Heart left ventricle (tissue), 16 donors: ENCODE measurements at places on chromosomes 4 and X. TPM values are rescaled to one million over a fixed set of nuclear protein-coding genes. Genes with fewer than 3 reads are reported as not detected.

The GPR50 gene
- polyA plus RNA-seq: not detected

GRCh38 chr4:120432301-120432860 lies 365.7 kb upstream of the MAD2L1 start:
- no peak overlapping the region for H3K4me3 ChIP-seq
- no peak overlapping the region for H3K27ac ChIP-seq
- no peak for DNase-seq
- no peaks in the 10 kb centered on the region for H3K4me1 ChIP-seq

The MAGEC3 gene
- not detected for polyA plus RNA-seq

DNA sequence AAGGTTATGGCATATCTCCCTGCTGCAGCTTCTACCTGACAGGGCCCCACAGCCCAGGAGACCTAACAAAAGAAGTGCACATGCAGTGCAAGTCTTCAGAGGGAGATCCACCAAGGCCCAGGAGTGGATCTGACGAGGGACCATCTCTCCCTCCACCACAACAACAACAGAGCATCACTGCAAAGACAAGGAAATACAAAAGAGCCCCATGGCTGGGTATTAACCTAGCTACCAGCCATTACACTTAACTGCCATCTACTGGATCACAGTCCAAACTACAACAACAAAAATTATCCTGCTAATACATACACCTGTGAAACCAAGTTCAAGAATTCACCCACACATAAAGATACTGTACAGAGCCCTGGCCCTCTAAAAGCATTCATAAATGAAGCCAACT lies 280.2 kb upstream of the SLC7A11 start:
- H3K27ac ChIP-seq: no peak overlapping the region
- H3K27me3 ChIP-seq: no peaks in the 10 kb centered on the region
- no peak for DNase-seq
- H3K4me1 ChIP-seq: no peaks in the 10 kb centered on the region
- H3K4me3 ChIP-seq: no peak overlapping the region

- H3K36me3 ChIP-seq: no peaks in the 10 kb centered on the region
- no peaks in the 10 kb centered on the region for H3K27me3 ChIP-seq
- no peak overlapping the region for H3K27ac ChIP-seq
- no peak for DNase-seq
Measured at GRCh38 chr4:133668061-133668851, 519.2 kb downstream of the PCDH10 start.

DNA sequence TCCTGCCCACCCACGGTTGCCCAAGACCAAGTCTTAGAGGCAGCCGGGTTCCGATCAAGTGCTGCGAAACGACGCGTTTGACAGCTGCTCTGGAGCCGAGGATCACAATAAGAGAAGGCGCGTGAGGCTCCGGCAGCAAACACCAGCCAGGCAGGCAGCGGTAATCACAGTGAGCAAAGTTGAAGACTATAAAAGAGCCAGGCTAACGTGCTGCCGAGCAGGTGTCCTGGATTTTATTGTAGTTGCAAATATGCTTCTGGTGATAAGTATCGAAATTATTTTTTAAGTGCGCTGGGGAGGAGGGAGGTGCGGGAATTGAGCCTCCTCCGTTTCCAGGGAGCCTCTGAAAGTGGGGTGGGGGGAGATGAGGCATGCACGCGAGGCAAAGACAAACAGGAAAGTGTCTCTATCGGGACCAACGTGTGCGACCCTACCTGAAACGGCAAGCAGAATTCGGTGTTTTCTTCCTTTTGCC lies 590 bp downstream of the GABRA2 start:
- DNase-seq: no peak
- H3K4me3 ChIP-seq: peak overlapping the region; percentile 21
- H3K4me1 ChIP-seq: peaks cover 10% of the 10 kb centered on the region

The TMEM156 gene
- polyA plus RNA-seq: 0.06 TPM
